ENCODE measurements at places on chromosomes 4 and X.

DNA sequence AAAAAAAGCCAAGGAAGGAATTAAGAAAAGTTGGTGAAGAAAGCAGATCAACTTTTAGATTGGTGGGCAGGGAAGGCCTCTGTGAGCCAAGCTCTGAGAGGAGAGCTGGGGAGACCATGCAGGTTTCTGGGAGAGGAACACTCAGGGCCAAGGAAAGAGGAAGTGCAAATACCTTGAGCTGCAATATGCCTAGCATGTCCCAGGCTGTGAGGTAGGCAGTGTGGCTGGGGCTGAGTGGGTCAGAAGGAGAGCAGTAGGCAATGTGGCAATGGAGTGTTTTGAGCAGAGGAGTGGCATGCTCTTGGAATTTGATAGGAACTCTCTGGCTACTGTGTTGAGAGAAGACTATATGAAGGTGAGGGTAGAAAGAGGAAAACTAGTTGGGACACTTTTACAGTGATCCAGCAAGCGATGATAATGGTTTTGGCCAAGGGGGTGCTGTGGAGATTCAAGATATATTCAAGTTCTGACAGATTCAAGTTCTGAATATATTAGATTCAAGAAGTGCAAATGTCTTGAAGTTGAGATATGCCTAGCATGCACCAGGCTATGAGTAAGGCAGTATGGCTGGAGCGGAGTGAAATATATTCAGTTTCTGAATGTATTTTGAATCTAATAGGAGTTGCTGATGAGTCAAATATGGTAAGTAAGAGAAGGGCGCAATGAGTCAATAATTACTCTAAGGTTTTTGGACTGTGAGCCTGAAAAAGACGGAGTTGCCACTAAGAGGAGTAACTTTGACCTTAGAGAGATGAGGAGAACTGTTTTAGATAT, 172.5 kb downstream of the CAMK2D start:
- no peaks in the 10 kb centered on the region for H3K27me3 ChIP-seq
- H3K36me3 ChIP-seq: peaks cover 14% of the 10 kb centered on the region
- H3K4me3 ChIP-seq: no peak overlapping the region
- H3K4me1 ChIP-seq: peaks cover 17% of the 10 kb centered on the region
- DNase-seq: no peak

GRCh38 chrX:153460826-153461225, 9.6 kb downstream of the HAUS7 start:
- no peaks in the 10 kb centered on the region for H3K4me1 ChIP-seq
- H3K27ac ChIP-seq: no peak overlapping the region
- peak; percentile 49 for DNase-seq
- peaks cover 10% of the 10 kb centered on the region for H3K36me3 ChIP-seq
- no peaks in the 10 kb centered on the region for H3K27me3 ChIP-seq

GRCh38 chr4:151169223-151169622, 69.8 kb downstream of the RPS3A start:
- H3K36me3 ChIP-seq: peaks cover 27% of the 10 kb centered on the region
- H3K4me3 ChIP-seq: no peak overlapping the region
- H3K27ac ChIP-seq: no peak overlapping the region
- peaks cover 25% of the 10 kb centered on the region for H3K4me1 ChIP-seq
- no peaks in the 10 kb centered on the region for H3K27me3 ChIP-seq
- DNase-seq: no peak

DNA sequence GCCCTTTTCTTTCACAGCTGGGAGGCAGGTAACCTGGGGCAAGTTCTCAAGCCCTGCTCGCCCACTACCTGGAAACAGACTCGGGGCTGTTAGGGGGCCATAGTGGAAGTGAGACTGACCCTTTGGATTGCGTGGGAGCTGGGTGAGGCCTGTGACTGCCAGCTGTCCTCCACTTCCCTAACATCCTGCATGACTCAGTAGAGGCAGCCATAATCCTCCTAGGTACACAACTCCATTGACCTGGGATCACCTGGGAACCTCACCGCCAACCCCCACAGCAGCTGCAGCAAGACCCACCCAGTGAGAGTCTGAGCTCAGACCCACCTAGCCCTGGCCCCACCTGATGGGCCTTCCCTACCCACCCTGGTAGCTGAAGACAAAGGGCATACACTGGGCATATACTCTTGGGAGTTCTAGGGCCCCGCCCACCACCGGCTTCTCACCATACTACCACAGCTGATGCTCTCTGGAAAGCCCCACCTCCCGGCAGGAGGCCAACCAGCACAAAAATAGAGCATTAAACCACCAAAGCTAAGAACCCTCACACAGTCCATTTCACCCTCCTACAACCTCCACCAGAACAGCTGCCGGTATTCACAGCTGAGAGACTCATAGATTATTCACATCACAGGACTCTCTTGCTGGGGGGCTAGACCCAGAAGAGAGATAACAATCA, 61.1 kb upstream of the DCTD start:
- no peak overlapping the region for H3K27ac ChIP-seq
- H3K36me3 ChIP-seq: no peaks in the 10 kb centered on the region
- H3K4me1 ChIP-seq: no peaks in the 10 kb centered on the region
- no peak for DNase-seq
- H3K4me3 ChIP-seq: no peak overlapping the region

DNA sequence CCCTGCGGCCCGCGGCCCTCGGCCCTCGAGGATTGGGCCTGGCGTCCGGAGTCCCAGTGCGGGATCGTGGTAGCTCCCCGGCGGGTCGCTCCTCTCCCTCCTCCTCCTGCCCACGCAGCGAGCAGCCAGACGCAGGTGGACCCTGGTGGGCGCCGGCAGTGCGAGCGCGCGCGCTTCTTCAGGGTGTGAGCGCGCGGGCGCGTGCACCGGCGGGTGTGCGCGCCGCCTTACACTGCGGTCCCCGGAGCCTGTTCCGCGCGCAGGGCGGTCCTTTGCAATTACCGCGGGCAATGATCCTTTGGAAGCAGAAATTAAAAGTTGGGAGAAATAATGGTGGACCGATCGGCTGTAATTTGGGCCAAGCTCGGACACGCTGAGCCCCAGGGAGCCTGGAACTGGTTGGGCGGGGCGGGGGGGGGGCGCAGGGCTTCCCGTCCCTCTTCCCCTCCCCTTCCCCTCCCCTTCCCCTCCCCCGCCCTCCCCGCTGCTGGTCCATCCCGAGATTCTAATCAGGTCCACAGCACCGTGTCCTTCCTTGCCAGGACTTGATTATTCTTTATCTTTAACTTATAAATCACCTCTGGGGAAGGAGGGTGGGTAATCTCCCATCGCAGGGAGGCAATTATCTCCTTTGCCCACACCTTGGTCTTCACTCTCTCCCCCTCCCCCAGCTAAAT, 1.6 kb upstream of the NKX1-1 start:
- H3K27me3 ChIP-seq: peaks cover 46% of the 10 kb centered on the region
- no peak overlapping the region for H3K4me3 ChIP-seq
- no peak for DNase-seq

DNA sequence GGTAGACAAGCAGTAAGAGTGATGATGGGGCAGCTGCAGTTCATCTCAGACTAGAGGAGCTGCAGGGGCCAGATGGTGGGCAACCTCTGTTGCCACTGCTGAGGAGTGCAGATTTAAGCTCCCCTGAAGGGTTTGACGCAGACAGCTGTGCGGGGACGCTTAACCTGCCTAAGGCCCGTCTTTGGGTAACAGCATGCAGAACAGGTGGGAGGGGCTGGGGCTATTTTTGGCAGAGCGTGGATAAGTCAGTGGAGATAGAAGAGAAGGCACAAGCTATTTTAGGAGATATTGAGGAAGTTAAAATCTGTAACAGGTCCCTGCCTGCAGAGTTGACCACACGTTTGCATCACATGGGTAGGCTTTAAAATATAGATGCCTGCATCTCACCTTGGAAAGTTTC, 10.5 kb downstream of the CD99 start:
- H3K27ac ChIP-seq: peak overlapping the region; percentile 42
- H3K4me3 ChIP-seq: no peak overlapping the region
- H3K4me1 ChIP-seq: peaks cover 36% of the 10 kb centered on the region
- no peak for DNase-seq

Measured in progenitor cell of endocrine pancreas (in vitro differentiated cells).